Astrocyte of the hippocampus (primary cell): ENCODE measurements at places on chromosomes 4 and X.
A peak's percentile ranks its signal among the peaks of the same experiment; 100 is the strongest.

DNA sequence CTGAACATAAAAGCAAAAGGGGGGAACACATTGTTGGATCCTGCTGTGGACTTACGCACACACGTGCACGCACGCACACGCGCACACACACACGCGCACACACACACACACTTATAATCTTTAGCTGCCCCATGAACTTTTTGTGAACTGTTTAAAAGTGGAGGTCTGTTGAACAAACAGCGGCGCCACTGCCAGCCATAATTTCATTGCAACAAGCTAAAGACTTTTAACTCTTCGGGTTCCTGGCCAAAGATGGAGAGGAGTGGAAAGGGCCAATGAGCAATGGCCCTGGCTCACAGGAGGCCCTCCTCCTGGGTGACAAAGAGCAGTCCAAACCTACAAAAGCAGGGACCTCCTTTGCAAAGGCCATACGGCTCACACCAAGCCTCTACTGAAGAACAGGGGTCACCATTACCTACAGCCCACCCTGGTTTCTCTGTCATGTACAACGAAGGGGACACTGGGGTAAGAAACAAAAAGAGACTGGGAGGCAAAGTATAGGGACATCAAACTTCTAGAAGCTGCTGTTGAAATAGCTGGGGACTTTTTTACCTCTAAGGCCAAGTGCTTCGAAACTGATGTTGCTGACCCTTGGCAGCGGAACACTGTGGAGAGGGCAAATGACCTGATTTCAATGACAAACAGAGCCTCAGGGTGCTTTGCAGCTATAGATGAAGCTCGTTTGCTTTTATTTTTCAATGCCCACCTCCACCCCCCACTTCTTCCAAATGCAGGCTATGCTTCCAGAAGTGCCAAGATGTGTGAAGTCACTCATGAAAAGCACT, 16.7 kb downstream of the BCOR start:
- no peak for DNase-seq

DNA sequence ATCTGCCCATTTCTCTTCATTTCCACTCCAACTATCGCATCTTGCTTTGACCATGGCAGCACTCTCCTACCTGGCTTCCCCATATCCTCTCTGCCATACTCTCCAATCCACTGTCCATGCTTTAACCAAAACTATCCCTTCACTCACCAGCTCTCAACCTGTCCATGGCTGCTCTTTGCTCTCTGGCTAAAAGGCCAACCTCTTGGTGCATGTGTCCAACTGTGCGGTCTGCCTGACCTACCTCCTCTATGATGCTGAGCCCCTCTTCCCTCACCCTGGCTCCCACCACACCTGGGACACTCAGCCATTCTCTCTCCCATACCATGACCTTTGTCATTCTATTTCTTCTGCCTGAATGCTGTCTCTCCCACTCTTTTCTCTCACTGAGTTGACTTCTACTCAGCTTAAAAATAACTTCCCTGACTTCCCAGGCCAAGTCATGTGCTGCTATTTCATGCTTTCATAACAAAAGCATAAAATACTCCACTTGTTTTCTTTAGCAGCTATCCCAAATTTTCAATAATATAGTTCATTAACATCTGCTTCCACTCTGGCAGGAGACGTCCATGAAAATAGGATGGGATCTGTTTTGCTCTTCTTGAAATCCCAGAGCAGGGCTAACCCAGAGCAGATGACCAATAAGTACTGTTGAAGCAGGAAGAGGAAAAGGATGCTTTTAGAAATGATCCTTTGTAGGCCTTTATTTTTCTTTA, 29.8 kb upstream of the KLF3 start:
- no peak for DNase-seq

DNA sequence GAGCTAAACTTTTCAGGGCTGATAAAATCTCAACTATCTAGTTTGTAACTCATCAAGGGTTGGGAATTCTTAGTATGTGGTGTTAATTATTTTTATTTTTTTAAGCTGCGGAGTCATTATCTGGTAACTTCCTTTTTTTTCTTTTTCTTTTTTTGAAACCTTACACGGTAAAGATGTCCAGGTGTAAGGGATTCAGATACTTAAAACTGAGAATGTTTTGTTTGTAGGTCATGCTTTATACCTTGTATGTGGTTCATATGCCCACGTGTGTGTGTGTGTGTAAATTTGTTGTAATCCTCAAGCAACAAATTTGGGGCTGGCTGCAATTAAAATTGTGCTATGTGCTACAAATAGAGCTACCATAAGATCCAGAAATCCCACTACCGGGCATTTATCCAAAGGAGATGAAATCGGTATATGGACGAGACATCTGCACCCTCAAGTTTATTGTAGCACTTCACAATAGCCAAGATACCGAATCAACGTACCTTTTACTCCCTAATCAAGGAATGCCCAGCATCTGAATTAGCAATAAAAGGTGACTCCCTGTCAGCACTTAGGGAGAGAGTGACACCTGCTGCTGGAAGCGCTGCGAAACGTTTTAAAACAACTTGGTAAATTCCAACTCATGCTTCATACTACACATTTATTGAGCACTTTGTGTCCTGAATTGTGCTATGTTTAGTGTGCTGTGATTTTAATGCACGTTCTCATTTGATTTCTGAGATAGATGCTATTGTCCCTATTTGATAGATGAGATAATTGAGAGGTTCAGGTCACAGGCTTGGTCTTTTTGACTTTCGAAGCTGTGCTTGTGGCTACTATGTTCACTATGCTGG, 16.1 kb downstream of the MSMO1 start:
- peak; percentile 32 for DNase-seq

DNA sequence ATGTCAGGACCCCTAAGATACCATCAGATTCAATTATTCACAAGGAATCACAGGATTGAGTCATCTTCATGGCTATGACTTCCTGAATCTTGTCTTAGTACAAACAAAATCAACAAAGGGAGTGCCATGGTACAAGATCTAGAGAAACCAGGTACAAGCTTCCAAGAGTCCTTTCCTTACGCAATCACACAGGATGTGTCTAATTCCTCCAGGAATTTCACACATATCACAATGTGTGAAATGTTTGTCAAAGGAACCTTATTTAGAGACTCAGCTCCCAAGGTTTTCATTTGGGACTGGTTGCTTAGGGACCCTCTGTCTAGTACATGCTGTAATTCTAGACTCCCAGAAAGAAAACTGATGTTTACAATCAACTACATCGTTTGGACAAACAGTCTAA, 83.0 kb downstream of the MAB21L2 start:
- DNase-seq = no peak

DNA sequence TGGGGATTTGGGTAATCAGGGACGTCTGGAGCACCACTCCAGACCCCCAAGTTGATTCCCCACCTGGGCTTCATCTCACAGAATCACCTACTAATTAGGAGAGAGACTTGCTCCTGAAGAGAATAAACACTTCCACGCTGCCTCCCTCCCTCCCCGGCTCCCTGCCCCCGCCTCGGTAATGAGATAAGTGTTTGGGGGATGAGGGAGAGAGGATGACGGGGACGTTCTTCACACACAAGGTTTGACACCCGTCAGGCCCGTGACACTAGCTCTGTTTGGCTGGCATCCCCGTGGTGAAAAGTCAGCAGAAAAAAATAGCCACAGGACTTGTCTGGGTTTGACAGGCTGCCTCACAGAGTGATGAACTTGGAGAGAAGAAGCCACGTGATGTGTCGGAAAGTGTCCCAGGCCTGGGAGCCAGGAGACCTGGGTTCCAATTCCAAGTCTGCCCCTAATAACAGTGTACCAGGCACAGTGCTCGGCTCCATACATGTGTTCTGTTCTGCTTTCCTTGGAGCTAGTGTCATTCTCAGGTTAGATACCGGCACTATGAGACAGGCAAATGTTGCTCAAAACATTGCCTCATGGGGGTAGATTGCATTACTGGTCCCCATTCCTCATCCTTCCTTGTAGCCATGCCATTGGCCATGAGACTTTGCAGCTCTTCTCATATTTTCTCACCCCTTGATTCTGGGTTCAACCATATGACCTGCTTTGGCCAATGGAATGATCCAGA, 578.0 kb downstream of the BCOR start:
- peak; percentile 8 for DNase-seq

- no peak for DNase-seq
These were observed 75.5 kb downstream of the NAF1 start for GRCh38 chr4:163090997-163091684.

DNA sequence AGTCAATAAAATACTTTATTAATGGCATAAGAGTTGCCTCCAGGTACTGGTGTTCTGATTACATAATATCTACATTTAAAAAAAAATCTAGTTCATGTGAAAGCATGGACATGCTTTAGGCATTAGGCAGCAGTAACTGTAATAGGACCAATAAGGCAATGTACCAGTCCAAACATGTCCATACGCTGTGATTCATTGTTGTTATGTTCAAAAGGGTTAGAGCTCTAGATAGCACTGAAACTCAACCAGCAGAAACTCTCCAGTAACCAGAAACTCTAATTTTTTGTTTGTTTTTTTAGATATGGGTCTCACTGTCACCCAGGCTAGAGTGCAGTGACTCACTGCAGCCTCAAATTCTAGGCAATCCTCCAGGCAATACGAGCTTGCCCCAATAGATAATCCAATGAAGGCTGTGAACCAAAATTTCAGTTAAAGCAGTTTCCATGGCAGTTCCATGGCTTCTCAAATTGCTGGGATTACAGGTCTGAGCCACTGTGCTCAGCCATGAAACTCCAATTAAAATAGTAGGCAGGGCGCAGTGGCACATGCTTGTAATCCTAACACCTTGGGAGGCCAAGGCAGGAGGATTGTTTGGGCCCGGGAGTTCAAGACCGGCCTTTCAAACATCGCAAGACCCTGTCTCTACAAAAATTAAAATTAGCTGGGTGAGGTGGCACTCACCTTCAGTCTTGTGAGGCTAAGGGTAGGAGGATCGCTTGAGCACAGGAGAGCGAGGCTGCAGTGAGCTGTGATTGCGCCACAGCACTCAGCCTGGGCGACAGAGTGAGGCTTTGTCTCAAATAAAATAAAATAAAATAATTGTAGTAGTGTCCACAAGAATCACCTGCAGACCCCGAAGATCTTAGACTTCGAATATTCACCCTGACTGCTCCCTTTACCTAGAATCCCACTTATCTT, 36.3 kb downstream of the MGARP start:
- peak; percentile 94 for DNase-seq

DNA sequence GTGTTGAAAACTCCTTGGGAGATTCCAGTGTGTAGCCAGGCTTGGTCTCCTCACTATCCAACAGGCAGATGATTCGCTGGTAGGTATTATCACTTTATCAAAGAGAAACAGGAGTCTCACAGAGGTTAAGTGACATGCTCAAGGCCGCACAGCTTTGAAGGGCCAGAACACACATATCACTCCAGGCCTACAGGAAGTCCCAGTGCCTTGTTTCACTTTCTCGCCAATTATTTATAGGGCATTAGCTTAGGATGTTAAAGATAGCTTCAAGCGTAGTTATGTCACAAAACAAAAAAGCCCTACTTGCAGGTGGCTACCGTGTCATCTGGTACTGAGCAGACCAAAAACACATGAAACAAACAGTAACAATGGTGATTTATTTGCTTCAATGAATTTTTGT, 13.2 kb downstream of the ATP8A1 start:
- DNase-seq = no peak

DNA sequence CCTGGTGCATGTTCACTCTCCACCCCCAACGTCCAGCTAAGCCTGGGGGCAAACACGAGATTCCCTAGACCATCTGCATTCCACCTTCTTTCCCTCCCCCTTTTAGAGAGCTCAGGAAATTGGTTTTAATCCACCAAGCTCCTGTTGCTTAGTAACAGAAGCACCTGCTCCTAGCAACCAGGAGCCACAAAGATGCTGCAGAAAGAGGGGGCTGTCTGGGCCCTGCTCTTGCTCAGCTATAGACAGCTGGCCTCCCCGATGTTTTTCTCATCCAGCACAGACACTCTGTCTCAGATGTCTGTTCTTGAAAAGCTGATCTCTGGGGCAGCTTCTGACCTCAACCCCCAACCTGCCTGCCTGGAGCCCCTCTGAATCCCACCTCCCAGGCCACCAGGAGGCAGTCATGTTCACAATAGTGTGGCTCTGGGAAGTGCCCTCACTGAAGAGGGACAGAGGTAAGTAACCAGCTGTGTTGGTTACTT, 71.5 kb downstream of the SLC16A2 start:
- no peak for DNase-seq

- no peak for DNase-seq
These were observed 19.5 kb downstream of the NAT8L start for GRCh38 chr4:2078584-2078983.

GRCh38 chrX:74902806-74903205, 22.4 kb downstream of the NEXMIF start:
- no peak for DNase-seq

GRCh38 chrX:11765449-11765848, 7.4 kb downstream of the MSL3 start:
- no peak for DNase-seq

GRCh38 chr4:169245061-169245460, 25.7 kb downstream of the SH3RF1 start:
- no peak for DNase-seq

DNA sequence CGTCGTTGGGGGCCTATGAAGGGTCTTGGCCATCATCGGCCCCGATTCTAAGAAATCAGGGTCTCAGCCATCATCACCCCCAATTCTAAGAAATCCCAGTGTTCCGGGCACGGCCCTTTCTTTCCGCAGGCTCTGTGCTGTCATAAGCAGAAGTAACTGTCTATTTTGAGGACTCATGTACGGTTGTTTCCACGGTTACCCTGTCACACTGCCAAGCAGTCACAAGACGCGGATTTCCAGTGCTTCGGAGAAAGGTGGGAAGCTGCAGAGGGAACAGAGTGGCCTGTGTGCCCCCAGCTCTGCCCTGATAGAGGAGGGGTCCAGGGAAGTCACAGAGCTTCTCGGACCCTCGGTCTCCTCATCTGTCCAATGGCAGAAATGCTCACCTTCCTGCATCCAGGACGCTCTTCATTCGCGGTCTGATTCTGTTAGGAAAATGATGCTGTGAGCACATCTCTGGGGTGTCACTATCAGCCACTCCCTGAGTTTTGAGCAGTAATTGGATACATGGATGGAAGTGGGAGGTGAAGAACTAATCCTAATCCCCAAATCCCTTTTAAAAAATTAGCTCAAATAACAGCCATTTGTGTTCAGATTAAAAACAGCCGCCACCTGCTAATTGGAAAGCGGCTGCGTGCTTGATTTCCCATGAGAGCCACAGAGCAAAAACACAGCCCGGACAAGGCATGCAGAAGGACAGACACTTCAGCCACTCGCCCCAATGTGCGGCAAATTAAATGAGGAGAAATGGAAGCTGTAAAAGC, 73.1 kb downstream of the WFS1 start:
- DNase-seq = peak; percentile 34

GRCh38 chr4:153791746-153792617, 3.1 kb upstream of the SFRP2 start:
- DNase-seq = peak; percentile 91

GRCh38 chr4:142846729-142847596, 862 bp upstream of the INPP4B start:
- peak; percentile 66 for DNase-seq

- peak; percentile 87 for DNase-seq
These were observed at the start of gene GLRA3 for GRCh38 chr4:174828845-174829701. GLRA3 (minus strand) TSS chr4:174829247; CDS start chr4:174828811, 436 bp downstream.

DNA sequence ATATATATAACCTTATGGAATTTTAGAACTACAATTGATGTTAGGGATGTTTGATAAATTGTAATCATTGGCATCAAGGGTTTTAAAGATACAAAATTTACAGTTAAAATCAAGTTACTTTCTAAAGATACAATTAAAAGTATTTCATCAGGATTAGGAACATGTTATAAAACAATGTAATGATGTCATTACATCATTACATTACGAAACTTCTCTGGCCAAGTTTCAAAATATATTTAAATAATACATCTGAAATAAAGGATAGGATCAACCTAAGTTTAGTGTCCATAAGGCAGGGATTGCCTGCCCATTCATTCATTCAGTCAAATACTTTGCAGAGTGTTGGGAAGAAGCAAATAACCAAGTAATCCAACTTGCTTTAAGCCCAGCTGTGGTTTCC, 75.1 kb downstream of the TENM3 start:
- no peak for DNase-seq

GRCh38 chr4:164239433-164239832, 514.5 kb upstream of the SMIM31 start:
- DNase-seq = peak; percentile 4
